ENCODE measurements at places on chromosomes 6 and 20.

GRCh38 chr6:52545406-52546119 is 31.3 kb downstream of the TRAM2 start:
- no peak for DNase-seq

GRCh38 chr6:15539722-15540270 is 123.0 kb downstream of the DTNBP1 start:
- DNase-seq = no peak

GRCh38 chr20:49446808-49447207 is 35.7 kb downstream of the KCNB1 start:
- no peak for DNase-seq

DNA sequence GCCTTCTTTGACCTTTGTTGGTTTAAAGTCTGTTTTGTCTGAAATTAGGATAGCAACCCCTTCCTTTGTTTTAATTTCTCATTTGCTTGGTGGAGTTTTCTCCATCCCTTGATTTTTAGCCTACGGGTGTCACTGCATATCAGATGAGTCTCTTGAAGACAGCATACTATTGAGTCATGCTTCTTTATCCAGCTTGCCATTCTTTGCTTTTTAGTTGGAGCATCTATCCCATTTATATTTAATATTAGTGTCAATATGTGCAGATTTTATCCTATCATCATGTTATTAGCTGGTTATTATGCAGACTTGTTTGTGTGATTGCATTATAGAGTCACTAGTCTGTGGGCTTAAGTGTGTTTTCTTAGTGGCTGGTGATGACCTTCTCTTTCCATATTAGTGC is 622.2 kb downstream of the MMUT start:
- no peak for DNase-seq

DNA sequence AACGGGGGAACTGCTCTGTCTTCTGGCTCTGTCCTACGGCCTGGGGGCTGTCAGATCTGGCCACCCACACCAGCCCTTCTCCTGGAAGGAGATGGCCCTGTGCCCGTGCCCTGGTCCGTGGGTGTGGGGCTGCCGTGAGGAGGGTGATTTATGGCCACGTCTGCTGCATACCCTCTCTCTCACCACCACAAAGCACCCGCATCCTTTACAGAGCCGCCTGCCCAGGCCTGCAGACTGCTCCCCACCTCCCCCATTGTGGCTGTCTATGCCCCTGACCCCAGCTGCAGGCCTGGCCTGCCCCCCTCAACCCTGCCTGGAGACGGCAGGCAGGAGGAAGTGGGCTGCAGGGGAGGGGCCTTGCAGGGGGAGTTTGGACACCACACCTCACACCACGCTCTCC is 72.7 kb upstream of the GATA5 start:
- DNase-seq = no peak

- no peak for DNase-seq
Measured at GRCh38 chr6:84910906-84911607, 146.7 kb upstream of the TBX18 start.

- DNase-seq = no peak
Measured at GRCh38 chr6:156533872-156534524, 243.2 kb upstream of the ARID1B start.

GRCh38 chr20:3687655-3688054 is 5.8 kb upstream of the ADAM33 start:
- no peak for DNase-seq

DNA sequence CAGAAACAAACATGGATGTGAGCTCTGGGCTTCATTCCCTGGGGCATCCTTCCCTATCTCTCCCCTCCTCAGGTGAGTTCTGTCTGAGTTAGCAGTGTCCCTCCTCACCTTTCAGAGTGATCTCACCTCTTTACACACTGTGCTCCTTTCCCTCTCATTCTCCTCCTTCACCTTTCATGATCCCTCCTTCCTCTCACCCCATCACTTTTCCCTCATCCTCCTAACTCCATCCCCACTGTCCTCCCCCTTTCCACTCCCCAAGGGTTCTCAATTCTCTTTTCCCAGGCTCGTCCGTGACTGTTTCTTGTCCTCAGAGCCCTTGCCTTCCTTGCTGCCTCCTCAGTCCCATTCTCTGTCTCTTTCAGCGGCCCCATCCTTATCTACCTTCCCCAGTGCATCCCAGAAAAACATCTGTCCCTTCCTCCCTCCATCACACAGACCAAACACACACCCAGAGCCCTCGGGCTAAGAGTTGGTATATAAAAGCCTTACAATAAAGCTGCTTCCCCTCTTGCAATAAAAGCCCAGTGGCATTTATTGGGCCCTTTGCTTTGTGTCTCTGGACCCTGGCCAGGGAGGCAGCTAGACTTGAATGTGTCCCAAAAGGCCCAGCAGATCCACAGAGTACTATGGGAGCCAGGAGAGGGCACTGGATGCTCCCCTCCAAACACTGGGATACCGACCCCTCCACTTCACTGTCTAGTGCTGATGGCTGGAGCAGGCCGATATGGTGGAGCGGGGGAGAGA is 1.9 kb downstream of the RNF39 start:
- no peak for DNase-seq

- DNase-seq = no peak
Measured at GRCh38 chr20:8244637-8245036, 112.6 kb downstream of the PLCB1 start.

DNA sequence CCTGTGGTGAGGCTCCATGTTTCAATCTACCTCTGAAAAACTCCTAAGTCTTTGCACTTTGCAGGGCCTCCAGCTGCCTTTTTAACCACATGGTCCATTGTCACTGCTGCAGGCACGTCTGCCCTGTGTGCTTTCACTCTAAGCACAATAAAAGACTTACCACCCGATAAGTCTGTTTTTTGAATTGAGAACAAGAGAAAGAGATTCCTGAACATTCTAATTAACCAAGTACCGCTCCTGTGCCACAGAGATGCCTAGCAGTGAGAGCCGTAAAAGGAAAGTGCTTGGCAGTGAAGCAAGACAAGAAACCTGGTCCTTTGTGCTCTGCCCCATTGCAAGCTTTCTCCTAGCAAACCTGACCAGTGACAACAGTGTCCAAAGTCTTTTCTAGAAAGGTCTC is 487.6 kb upstream of the FLRT3 start:
- no peak for DNase-seq

- DNase-seq = no peak
Measured at GRCh38 chr20:3930265-3931206, 41.3 kb downstream of the PANK2 start.

GRCh38 chr6:21193790-21194475 is 399.6 kb upstream of the SOX4 start:
- DNase-seq = no peak

DNA sequence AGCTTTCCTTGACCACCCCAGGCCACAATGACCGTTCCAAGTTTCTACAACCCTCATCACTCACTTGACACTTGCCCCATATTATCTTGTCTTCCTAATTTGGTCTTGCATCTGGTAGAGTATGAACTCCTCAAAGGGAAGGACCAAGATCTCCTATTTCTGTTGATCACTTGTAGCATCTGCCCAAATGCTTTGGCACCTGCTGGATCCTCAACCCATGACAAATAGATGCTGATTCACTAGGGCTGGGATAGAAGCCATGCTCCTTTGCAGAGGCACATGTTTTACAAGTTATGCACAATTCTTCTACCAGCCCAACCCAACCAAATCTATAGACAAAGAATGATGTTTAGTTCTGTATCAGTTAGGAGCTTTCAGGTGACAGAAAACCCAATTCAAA is 110.7 kb downstream of the UNC5CL start:
- no peak for DNase-seq

DNA sequence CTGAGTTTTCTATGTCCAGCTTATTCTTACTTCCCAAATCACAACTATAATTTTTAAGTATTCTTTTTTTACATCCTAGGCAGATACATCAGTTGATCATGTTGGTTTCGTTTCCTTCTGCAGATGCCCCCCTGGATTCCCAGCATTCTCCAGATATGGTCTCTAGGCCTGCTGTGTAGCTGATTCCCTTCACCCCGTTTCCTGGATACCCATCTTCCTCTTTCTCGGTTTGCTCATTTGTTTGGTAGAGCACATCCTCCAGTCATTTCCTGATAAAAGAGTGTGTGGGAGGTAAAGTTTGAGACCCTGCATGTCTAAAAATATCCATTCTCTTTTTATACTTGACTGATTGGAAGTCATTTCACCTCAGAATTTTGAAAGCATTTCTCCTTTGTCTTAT is 66.4 kb downstream of the ANKS1A start:
- no peak for DNase-seq

DNA sequence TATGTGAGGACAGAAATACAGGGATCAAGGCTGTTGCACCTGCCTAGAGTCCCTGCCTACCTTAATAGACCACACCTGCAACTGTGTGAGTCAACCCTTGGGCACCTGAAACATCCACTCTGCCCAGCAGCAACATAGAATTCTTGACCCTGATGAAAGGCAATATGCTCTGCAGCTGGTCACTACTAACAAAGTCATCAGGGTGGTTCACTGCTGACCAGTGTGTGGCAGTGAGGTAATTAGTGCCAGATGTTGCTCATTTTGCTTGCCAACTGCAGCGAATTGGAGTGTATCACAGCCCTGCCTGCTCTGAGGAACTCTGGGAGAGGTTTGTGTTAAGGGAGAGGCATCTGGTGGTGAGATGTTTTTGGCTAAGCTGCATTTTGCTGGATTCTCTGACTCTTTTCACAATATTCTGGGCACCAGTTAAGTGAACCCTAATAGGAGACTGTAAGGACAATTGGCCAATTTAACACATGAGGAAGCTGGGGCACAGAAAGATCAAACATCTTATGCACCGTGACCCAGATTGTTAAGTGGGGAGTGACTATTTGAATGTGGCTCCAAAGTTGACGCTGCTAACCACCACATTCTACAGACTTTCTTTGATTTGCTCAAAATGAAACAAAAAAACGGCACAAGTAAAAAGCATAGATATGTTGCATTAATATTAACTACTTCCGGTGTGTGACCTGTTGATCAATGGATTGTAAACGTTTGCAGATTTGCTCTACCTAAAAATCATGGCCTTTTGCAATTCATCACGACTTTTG is 61.9 kb upstream of the OPRM1 start:
- no peak for DNase-seq

DNA sequence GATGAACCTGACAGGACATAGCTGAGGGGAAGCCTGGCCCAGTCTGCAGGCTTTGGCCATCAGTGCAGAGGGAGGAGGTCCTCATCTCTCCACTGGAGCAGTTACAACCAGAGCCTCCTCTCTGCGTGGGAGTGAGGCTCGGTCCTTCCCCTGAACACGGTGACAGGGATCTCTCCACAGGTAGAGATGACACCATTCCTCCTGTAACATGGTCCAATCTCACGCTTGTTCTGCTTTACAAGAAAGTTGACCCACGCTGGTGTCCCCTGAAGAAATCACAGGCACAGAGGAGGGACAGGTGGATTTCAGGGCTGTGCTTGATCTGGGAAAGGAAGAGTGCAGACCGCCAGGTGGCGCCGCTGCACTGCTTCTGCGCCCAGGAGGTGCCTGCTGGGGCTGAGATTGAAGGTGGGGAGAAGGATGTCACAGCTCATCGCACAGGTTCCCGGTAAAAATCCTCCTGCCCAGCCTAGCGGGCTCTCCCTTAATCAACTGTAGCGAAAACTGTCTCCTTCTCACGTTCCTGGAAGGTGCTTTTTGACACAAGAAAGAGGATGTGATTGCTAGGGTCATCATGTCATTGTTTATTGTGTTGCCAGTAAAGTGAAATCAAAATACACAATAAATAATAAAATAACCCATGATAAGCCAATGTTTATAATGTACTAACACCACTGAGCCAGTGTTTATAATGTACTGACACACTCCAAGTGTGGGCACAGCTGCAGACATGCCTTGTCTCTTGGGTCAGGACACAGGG is 20.4 kb downstream of the HLA-G start:
- peak; percentile 48 for DNase-seq

DNA sequence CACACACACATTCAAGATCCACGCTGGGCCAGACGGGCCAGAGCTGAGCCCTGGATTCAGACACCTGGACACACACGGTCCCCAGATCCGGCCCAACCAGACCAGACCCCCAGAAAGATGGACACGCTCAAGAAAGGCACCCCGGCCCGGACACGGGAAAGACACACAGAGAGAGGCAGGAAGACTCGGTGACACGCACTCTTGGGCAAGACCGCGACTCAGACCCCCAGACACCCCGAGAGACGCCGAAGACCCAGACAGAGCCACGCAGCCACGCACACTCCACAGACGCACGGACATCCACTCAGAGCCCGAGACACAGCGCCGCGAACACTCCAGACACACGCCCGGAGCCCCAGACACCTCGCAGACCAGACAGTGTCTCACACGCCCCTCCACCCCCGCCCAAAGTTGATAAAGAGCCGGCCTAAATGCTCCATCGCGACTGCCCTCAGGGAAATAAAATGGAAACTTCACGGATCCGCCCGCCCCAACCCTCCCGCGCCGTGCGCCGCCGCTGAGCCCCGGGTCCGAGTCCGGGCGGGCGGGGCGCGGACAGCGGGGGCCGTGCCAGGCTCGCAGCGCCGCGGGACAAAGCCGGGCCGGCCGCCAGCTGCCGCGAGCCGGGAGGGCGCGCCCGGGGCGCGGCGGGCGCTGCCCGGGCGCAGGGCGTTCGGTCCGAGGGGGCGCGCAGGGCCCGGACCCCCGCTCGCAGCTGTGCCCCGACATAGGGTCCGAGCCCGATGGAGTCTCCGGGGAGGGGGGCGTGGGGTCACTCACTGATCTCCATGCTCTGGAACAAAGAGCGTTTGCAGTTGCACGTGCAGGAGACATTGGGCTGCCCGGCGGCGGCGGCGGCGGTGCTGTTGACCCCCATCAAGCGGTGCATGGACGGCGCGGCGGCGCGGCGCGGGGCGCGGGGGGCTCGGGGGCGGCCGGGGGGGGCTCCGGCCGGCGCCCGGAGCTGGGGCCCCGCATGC is 831 bp downstream of the PMEPA1 start:
- no peak for DNase-seq

DNA sequence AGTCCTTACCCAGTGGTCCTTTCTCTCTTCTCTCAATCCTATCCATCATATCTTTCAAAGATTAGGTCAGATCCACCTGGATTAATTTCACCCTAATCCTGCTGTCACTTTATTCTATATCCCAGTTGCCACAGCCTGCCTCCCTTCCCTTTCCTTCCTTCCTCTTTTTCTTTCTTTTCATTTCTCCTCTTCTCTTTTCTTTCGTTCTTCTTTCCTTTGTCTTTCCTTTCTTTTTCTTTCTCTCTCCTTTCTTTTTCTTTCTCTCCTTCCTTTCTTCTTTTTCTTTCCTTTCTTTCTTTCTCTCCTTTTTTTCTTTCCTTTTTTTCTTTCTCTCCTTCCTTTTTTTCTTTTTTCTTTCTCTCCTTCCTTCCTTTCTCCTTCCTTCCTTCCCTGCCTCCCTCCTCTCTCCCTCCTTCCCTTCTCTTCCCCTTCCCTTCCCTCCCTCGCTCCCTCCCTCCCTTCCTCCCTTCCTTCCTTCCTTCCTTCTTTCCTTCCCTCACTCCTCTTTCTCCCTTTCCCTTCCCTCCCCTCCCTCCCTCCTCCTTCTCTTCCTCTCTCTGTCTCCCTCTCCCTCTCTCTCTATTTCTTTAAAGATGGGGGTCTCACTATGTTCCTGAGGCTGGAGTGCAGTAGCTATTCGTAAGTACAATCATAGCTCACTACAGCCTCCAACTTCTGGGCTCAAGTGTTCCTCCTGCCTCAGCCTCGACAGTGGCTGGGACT is 15.1 kb upstream of the RPN2 start:
- DNase-seq = no peak

- no peak for DNase-seq
Measured at GRCh38 chr6:89406141-89406540, 5.9 kb downstream of the RRAGD start.

Measured in NCI-H1092 treated with DMSO at 0.1 percent for 48 hours (cell line).